ENCODE measurements at places on chromosomes 5 and 9.

DNA sequence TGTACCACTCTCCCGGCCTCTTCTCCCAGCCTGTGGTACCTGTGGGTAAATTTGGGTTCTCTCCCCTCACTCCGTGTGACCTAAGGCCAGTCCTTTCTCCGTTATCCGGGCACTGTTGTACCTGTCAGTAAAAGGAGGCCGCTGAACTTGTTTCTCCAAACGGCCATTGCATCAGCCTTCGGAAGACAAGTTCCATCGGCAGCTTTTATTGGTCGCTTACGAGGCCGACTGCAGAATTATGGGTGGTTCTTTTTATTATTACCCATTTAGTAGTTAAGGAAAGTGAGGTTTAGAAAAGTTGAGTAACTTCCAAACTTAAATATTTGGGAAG is 558 bp downstream of the GRPEL2 start:
- DNase-seq, result no peak

DNA sequence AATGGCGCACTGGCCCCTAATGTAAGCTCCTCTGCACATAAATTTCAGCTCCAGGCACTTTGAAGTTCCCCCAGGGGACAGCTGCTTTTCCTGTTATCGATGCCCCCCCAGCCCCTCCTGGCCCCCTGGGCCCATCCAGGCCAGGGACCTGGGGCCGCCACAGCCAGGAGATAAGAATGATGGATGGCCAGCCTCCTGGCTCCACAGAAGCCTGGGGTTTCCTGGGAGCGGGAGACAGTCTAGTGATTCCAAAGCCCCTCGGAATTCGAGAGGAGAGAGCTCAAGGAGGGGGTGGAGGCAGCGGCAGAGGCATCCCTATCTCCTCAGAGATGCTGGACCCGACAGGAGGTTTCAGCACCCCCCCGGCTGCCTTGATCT is 98.4 kb upstream of the HAND1 start:
- DNase-seq, result no peak

DNA sequence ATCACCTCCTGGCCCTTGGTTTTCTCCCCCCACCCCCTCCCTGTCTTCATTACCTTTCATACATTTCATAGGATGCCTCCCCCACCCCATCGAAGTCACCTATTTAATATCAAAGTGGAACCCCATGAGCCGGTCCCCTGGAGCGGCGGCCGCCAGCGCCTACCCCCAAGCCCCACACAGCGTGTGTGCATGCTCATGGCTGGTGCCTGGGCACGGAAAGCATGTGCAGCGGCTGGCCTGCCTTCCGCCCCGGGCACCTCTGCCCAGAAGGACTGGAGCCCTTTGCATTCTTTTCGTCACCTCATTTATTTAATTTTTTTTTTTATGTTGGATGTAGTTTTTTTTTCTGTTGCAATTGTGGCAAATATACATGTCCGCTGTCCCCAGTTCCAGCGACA is 116.2 kb downstream of the WNK2 start:
- DNase-seq, result no peak

GRCh38 chr5:127409246-127409917 is 108.1 kb upstream of the PRRC1 start:
- DNase-seq, result no peak

- DNase-seq, result no peak
Measured at GRCh38 chr5:102545175-102545574, 46.4 kb upstream of the SLCO6A1 start.

DNA sequence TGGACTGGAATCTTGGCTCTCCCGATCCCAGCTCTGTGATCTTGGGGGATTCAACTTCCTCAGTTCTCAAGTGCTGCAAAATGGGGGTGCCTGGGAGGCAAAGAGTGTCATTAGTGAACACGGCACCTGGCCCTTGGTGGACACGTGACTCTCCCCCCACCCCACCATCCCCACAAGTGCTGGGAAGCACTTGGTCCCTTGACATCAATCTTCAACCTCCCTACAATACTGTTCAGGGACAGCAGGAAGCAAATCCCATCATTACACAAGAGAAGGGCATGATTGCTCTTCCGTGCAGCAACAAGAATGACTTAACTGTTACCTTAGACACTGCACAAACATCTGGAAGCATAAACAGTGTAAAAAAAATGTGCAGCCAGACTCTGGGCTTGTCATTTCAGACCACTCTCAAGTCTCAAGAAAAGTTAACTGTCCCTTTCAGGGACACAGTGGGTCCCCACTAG is 61.4 kb downstream of the PSMB7 start:
- no peak for DNase-seq

- no peak for DNase-seq
Measured at GRCh38 chr9:100674419-100675122, 96.7 kb downstream of the CAVIN4 start.

GRCh38 chr5:40479939-40480338 is 199.8 kb upstream of the PTGER4 start:
- DNase-seq, result no peak

- no peak for DNase-seq
Measured at GRCh38 chr9:90857855-90858254, 56.2 kb downstream of the SYK start.

- no peak for DNase-seq
Measured at GRCh38 chr5:53173083-53173482, 63.5 kb upstream of the MOCS2 start.

- DNase-seq, result no peak
Measured at GRCh38 chr5:129960831-129961230, 56.6 kb downstream of the CHSY3 start.

DNA sequence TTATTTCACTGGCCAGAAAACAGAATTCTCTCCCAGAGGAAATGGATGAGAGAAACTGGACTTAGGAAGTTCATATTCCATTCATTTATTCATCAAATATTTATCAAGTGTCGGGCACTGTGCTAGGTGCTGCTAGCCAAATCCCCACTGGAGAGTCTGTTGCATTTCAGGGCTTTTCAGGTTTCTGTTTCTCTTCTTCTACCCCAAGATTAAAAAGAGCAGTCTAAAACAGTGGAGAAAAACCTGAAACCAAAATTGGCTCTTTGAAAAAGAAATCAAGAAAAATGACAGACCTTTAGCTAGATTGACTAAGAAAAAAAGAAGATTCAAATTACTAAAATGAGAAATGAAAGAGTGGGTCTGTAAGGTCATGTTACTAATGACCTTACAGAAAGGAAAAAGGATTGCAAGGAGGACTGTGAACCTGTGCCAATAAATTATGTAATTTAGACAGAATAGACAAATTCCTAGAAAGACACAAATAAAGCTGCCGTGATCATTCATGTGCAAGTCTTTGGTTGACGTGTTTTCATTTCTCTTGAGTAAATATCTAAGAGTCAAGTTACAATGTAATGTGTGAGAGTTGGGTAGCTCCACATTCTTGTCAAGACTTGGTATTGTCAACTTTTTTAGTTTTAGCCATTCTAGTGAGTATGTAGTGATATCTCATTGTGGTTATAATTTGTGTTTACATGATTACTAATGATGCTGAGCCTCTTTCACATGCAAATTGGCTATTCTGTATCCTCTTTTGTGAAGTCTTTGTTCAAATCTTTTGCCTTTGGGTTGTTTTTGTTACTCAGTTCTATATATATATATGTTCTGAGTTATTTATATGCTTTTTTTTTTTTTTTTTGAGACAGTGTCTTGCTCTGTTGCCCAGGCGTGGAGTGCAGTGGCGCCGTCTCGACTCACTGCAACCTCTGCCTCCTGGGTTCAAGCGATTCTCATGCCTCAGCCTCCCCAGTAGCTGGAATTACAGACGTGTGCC is 23.7 kb downstream of the SNX30 start:
- DNase-seq, result no peak

- no peak for DNase-seq
Measured at GRCh38 chr9:137710704-137711103, 91.9 kb downstream of the EHMT1 start.

- DNase-seq, result no peak
Measured at GRCh38 chr9:109463924-109464625, 34.0 kb downstream of the PTPN3 start.

DNA sequence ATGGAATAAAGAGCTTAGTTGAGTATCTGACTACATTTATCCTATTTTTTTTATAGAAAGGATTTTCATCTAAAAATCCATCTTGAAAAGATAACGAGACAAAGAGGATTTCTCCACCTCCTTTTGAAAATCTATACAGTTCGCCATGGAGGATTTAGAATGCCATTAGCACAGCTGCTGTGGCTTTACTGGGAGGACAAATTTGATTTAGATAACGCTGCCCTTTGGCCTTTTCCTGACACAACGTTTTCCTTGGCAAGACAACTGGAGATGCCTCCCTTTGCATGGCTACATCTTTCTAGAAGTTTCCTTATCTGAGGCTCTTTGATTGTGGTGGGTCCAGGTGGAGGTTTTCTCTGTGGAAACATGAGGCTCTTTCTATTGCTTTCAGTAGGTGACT is 146.7 kb upstream of the KLF9 start:
- DNase-seq, result no peak

DNA sequence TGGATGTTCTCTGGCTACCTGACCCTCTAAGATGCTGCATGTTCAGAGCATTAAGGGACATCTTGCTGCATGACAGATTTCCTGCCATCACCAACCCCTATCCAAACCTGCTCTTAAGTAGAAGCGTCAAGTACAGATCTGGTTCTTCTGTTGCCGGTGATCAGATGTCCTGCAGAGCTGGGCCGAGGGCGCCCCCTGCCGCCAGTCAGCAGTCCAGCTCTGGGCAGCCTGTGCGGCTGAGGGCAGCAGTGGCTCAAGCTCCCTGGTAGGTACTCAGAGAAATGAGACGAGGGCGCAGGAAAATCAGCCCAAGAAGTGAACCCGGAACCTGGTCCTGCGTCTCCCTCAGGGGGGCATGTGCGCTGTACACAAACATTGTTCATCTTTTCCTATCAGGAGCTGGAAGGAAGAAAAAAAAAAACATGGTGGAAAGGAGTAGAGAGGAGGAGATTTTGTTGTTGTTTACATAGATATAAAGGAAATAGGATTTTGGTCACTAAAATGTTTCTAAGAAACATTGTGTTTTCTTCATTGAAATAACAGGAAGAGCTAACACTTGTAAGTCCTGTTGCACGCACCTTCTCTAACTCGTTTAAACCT is 95.8 kb downstream of the CFAP90 start:
- no peak for DNase-seq

GRCh38 chr5:1792842-1793266 is 6.8 kb downstream of the MRPL36 start:
- peak; percentile 49 for DNase-seq

DNA sequence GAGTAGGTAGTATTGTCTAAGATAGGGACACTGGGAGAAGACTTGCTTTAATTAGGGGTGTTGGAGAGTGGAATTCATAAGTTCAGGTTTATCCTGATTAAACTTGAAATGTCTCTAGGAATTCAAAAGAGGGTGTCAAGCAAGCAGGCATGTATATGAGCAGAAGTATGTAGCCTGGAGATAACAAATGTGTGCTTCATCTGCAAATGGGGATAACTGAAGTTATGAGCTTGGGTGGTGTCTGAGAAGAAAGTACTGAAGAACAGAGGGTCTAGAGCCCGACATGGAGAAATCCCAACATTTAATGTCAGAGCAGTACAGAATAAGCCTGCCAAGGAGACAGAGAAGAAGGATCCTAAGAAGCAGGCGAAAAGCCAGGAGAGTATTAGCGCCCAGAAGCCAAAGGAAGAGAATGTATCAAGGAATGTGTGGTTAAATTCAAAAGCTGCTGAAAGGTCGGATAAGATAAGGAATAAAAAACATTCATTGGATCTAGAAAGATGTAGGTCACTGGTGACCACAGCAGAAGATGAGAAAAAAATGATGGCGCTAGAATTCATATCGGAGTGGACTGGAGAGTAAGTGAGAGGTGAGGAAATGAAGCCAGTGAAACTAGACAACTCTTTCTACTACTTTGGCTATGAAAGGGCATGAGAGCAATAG is 401.5 kb upstream of the PIK3R1 start:
- no peak for DNase-seq

- no peak for DNase-seq
Measured at GRCh38 chr9:133880851-133881661, 111.1 kb downstream of the VAV2 start.

DNA sequence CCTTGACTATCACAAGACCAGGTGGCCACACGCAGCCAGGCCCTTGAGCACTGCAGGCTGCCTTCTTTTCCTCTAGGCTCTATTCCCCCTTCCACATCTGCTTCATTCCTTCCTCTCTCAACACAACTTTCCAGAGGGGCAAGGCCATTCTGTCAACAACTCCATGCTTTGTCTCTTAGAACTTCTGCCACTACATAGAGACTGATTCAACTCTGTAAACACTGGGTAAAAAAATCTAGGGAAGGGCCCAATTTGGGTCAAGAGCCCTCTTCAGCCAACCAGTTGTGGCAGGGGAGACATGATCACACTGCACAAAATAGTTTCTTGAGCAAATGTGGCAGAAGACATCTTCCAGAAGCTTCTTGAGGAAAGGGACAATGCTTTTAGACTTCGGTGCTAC is 55.6 kb downstream of the ATPSCKMT start:
- DNase-seq, result no peak

DNA sequence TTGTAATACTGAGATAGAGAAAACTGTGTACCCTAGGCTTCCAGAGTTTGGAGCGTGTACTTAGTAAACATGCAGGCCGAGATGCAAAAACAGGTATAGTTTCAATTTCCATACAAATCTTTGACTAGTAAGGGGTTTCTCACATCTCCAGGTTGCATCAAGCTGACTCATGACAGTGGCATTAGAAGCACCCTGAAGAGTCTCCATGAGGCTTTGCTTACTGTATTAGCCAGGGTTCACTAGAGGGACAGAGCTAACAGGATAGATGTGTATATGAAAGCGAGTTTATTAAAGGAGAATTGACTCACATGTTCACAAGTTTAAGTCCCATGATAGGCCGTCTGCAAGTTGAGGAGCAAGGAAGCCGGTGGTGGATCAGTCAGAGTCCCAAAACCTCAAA is 275.3 kb upstream of the CDH6 start:
- no peak for DNase-seq

GRCh38 chr5:39624268-39624886 is 199.6 kb upstream of the DAB2 start:
- no peak for DNase-seq

DNA sequence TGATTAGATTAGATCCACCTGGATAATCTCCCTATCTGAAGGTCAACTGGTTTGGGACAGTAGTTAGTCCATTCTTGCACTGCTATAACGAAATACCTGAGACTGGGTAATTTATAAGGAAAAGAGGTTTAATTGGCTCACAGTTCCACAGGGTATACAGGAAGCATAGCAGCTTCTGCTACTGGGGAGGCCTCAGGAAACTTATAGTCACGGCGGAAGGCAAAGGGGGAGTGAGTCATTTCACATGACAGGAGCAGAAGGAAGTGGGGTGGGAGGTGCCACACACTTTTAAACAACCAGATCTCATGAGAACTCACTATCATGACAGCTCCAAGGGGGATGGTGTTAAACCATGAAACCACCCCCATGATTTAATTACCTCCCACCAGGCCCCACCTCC is 9.9 kb downstream of the C9orf40 start:
- no peak for DNase-seq

Data from activated CD4-positive, CD25-positive, alpha-beta regulatory T cell (primary cell).